ENCODE measurements at places on chromosomes 1 and 21. TPM values are rescaled to one million over a fixed set of nuclear protein-coding genes. Genes with fewer than 3 reads are reported as not detected.

GRCh38 chr1:113140588-113141446 is 67.8 kb downstream of the LRIG2 start:
- no peak for DNase-seq

DNA sequence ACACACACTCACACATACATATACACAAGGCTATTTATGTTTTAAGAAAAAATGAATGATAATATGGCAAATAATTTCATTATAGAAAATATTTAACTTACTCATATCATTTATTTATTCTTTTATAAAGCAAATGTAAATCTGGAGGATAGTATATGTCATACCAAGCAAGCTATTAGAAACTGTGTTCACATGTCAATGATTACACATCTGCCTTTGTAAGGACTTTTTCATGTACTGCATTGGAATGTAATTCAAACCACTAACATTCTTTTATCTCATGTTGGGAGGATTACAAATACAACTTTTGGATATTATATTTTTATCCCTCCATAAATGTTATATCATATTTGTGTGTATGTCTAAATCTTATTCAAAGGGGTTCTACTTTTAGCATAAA is 1887.4 kb downstream of the NCAM2 start:
- DNase-seq, result no peak

DNA sequence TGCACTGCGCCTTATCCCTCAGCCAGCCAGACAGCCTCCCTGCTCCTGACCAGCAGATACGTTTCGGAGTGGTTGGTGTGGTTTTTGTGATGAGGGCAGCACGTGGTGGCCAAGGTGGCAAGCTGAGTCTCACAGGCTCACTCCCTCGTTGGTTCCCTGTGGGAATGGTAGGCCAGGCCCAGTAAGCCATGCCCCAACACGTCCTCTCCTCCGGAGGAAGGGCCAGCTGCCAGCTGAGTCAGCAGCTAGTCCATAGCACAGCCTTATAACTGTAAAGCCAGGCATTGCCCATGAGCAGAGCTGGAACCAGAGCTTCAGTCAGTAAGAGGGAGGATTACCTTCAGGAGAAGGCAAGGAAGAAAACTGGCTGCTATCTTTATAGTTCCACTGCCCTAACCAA is 29.5 kb downstream of the SZRD1 start:
- no peak for DNase-seq

DNA sequence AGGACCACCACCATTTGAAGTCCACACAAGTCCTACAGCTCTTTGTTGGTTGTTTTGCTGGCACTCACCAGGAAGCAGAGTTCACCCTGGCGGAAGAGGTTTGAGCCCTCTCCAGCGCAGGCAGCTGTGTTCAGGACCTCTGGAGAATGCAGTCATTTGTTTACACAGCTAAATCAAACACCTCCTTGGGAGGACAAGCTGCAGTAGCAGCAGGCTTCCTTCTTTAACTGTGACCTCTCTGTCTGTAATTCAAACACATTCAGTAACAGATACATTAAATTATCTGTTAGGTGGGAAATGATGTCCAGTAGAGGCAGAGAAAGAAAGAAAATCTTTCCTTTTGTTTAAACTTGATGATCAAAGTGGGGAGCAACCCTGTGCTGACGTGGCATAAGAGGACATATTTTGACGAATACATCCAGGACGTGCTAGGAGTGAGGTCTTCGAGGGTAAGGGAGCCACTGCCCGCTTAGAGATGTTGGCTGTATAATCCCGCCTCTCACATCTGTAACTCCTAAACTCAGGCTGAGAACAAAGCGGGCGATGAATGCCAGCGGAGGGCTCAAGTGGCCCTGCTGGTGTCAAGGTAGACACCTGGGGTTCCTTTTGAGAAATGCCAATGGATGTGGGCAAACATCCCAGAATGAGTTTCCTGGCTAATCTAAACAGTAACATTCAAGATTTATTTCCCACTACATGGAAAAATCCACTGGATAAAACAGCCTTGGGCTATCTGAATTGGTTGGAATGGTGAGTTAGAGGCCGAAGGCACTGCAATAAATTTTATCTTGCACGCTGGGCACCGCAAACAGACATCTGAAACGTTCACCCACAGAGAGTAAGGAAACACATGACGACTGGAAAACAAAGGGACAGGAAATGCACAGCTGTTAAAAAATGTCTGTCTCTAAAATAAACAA is 51.7 kb downstream of the ABCA4 start:
- DNase-seq, result no peak

- DNase-seq, result no peak
Observed at GRCh38 chr1:86753700-86754099, 49.3 kb downstream of the SH3GLB1 start.

GRCh38 chr21:33259995-33260394 is 6.2 kb upstream of the IL10RB start:
- no peak for DNase-seq

- DNase-seq, result no peak
Observed at GRCh38 chr1:180236698-180237509, 6.8 kb downstream of the LHX4 start.

DNA sequence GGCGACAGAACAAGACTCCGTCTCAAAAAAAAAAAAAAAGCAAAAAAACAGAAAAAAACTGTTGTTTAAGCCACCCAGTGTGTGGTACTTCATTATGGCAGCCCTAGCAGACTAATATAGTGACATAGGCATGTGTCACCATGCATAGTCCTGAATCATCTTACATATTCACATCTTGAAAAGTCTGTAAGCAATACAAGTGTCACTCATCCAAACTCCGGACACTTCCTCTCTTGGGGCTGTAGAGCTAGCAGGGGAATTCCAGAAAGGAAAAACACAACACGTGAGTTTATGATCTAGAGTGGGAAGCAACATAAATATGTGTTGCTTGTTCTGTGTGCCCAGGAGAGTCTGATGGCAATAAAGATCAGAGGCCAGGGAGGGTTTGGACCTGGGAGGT is 81.6 kb upstream of the KCNE2 start:
- DNase-seq, result no peak

- no peak for DNase-seq
Observed at GRCh38 chr1:81225789-81226602, 574.7 kb upstream of the ADGRL2 start.

DNA sequence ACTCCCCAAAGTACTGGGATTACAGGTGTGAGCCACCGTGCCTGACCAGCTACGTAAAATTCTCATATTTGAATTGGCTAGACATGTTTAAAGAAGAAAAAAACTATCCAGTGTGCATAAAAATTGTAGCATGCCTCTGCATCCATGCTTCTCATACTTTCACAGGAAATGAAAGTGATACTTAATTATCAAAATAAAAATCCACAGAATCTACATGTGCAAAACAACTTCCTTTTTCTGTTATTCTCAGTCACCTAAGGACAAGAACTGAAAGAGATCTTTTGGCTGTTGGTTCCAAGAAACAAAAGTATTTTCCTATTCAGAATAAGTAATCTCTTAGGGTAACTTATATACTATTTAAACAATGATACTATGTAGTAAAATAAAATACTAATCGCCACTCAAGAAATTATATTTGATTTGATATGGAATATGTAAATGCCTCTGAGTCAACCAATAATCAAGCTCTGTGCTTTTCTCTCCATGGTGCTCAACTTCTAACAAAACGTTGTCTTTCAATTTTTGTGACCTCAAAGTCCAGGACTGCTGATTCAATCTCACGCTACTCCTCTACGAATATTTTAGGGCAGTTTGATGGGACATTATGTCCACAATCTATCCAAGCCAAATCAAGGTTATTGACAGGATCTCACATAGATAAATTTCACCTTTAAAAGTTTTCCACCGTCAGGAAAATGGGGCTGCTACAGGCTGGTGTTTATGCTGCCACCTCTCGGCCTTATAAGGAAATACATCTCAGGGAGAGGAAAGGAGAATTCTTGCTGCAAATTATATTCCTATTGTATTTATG is 102.7 kb downstream of the ZNF281 start:
- no peak for DNase-seq

Gene TTLL10
- total RNA-seq, result not detected

Gene AVPR1B
- total RNA-seq, result not detected

Gene HPCAL4
- not detected for total RNA-seq

Gene TMEM82
- not detected for total RNA-seq

Gene STYXL2
- total RNA-seq, result 10.5 TPM

Gene C8B
- total RNA-seq, result not detected

Gene EVI5
- total RNA-seq, result 66.8 TPM

Data from chondrocyte (in vitro differentiated cells).